ENCODE measurements at places on chromosomes 2 and 18.

- DNase-seq = no peak
Measured at GRCh38 chr2:198385856-198386255, 581.5 kb downstream of the PLCL1 start.

- no peak for DNase-seq
Measured at GRCh38 chr2:168622559-168622958, 166.5 kb downstream of the CERS6 start.

- DNase-seq = no peak
Measured at GRCh38 chr2:238771218-238771617, 76.7 kb upstream of the TWIST2 start.

GRCh38 chr2:147660680-147661079 is 184.1 kb upstream of the ACVR2A start:
- DNase-seq = no peak

DNA sequence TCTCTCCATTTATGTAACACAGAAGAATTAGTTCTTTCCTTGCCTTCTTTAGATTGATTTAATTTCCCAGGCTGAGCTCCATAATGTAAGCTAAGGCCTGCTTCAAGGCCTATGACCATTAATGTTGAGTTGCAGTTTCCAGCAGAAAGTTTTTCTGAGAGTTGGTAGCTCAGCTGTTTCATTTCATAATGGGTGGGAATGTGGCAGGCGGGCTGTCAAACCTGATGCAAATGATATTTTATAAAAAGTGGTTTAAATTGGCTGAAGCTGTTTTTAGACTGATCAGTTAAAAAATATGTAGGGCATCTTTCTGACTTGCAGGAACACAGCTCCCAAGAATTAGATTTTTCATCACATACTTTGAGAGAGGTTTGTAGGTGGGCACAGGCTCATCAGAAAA is 40.4 kb upstream of the FSHR start:
- no peak for DNase-seq

DNA sequence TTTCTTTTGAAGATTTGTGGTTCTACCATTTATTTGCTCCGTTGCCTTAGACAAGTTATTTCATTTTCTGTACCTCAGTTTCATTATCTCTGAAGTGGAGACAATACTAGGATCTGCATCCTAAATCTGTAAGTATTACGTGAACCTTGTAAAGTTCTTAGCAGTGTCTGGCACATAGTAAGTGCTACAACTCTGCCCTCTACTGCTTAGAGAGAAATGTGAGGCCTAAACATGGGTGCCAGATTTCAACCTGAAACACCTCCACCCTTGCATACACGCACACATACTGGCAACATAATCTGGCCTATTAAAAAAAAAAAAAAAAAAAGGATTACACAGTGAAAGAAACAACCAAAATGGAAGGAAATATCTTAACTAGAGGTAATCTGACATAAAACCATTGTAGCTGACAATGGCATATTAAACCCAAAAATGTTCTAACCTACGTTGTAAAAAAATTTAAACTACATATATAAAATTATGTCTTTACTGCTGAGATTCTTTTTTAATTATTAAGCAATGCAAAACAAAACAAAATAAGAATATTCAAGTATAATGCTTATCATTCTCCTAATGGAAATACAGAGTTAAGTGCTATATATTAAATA is 132.6 kb downstream of the MAP2 start:
- peak; percentile 39 for DNase-seq

DNA sequence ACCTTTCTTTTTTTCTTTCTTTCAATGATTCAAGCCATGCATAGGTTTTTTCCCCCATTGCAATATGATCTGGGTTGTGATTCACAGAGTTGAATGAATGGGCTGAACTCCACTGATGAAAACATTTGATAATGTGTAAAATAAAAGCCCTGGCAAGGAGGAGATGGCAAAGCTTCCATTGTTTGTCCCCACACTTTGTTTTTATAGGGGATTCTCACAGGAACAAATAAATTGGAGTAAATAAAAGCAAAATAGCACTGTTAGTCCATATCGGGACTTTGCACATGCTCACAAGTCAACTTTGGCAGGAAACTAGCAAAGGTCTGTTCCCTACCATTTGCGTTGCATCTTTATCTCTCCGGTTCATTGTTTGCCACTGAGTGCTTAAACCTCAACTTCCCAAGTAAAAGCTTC is 55.7 kb downstream of the MEIS1 start:
- DNase-seq = peak; percentile 12

- DNase-seq = peak; percentile 13
Measured at GRCh38 chr18:46424898-46425297, 232.1 kb downstream of the LOXHD1 start.
